Stimulated activated CD8-positive, alpha-beta memory T cell treated with anti-CD3 and anti-CD28 coated beads, Interleukin-4, amount 100 ng/mL, for 24 hours (primary cell): ENCODE measurements at places on chromosomes 5 and 9.
A peak's percentile ranks its signal among the peaks of the same experiment; 100 is the strongest.

DNA sequence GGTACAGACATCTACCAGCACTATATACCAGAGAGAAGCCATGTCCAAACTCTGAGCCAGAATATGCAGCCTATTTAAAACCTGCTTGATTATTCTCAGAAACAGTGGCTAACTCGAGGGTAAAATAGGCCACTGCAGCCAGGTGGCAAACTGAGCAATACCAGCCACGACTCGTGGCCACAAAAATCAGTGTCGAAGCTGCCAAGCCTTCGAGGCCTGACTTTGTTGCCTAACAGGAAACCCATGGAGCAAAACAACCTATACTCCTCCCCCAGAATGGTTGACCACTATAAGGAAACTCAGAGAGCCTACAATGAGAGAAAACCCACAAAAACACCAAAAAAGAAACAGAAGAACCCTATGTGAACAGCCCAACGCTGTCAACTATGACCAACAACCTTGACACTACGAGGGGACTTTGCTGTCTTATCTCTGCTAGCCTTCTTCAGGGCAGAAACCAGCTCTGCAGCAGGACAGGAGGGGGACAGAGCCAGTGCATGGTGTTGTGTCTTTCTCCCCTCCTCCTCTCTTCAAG lies 133.8 kb downstream of the TMEM174 start:
- no peak for DNase-seq

- DNase-seq: no peak
Observed at GRCh38 chr5:58231041-58231440, 228.8 kb downstream of the PLK2 start.

DNA sequence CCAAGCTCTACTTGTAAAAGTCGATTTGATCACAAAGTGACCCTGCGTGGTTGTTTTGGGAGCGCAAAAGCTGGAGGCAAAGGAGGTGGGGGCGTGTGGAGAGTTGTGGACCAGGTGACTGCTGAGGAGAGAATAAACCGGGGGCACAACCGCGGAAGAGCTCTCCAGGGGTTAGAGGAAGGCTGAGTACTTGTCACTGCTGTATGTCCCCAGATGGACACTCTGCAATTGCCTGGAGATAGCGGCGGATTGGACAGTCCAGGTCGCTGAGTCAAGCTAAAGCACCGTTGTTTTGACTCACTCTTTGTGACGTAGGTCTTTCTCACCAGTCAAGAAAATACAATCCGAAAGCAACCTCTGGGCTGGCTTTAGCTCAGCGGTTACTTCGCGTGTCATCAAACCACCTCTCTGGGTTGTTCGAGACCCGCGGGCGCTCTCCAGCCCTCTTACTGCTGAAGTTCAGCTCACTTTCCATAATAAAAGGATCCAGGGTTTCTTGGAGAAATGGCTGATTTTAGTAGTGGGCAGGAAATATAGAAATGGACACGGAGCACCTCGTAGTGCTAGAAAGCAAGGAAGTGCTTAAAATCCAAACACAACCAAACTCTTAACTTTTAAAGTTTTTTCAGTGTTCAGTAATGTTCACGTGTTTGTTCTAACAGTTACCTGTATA lies 25.7 kb downstream of the ZMAT2 start:
- DNase-seq: peak; percentile 63

GRCh38 chr5:169860585-169860984 lies 119.7 kb downstream of the INSYN2B start:
- DNase-seq: no peak

- no peak for DNase-seq
Observed at GRCh38 chr5:89117124-89117644, 234.2 kb upstream of the MEF2C start.

- DNase-seq: no peak
Observed at GRCh38 chr9:126058591-126058990, 268.0 kb upstream of the MVB12B start.

DNA sequence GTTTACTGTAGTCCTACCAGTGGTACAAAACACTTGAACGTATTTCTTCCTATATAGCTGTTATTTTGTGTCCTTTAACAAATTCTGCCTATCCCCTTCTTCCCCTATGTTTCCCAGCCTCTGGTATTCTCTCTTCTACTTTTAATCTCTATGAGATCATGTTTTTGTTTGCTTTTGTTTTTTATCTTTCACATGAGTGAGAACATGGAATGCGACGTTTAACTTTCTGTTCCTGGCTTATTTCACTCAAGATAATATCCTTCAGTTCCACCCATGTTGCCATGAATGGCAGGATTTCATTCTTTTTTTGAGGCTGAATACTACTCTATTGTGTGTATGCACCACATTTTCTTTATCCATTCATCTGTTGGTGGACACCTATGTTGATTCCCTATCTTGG lies 634.4 kb upstream of the WWC1 start:
- no peak for DNase-seq

DNA sequence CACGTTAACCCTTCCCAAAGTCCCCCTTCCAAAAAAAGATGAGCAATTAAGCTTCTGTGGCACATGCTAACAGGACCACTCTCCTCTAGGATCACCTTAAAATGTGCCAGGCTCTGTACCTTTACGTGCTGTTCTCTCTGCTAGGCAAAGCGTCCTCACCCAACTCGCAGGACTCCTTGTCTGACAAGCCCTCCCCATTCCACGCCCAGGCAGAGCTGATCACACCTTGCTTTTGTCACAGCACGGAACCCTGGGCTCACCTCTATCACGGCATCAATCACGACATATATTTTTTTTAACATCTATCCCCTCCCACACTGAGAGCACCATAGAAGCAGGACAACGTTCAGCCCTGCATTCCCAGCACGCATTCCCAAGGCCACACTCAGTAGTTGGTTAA lies 47.1 kb downstream of the CDK5RAP2 start:
- no peak for DNase-seq

GRCh38 chr5:53029608-53030007 lies 40.5 kb downstream of the ITGA2 start:
- no peak for DNase-seq

DNA sequence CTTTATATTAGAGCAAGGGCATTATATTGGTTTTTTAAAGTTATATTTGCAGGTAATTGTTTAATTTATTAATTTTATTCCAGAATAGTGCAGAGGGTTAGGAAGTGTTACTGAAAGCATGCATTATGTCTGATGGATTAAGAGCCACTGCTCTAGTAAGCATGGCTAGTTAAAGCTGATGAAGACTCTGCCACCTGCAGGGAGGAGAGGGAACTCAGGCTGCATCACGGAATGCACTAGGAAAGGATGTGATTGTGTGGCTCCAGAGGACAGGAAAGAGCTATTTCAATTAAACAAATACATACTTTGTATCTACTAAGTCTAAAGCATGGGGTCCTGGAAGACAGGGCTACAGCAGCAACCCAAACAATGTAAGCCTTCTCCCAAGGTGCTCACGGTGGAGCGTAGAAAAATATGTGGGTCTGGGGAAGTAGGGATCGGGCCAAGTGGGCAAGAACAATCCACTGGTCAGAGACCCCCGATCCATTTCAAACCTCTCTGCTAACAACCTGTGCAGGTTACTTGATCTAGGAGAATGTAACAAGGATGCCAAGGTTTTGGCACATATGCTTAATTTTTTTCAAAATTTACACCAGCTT lies 15.3 kb upstream of the GRXCR2 start:
- no peak for DNase-seq

DNA sequence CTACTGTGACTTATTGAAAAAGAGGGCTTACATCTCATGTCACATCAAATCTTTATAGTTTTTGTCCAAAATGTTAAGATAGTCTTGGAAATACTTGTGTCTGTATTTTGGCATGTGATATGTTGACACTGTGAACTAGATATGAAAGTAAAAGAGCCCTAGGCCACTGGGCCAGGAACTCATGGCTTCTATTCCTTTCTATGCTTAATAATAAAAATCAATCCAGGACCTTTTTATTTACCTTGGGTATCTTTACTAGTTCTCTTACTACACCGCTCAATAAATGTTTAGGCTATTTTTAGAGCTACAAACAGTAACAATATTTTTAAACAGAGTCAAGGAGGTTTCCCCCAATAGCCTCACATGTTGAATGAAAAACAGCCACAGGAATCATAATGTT lies 348.6 kb upstream of the SLC24A2 start:
- no peak for DNase-seq

DNA sequence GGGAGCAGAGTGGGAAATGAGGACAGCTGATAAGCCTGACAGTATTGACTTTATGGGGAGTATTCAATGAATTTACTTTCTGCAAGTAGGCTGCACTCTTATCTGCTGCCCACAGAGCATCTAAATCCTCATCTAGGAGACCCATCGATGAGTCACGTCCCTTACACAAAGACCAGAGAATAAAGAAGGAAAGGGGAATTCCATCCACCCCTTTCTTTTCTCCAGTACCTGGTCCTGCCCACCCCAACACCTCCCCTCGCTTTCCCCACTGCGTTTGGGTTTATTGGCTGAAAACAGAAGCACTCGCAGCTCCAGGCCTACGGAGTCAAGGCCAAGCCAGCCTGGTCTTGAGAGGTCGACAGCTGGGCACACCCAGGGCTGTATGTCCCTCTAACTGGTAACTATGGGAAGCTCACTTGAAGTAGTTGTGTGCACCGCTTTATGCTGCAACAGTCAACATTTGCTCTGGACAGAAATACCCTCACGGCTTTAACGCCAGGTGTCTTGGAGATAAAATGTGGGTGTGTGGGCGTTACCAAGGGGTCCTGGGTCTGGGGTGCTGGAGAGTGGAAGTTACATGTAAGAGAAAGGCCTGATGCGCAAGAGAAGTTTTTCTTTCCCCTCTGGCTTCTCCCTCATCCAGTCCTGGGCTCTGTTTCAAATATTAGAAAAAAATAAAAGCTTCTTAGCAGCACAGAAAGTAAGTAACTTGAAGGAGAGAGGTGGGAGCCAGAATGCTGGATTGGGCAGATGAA lies 14.5 kb upstream of the TAL2 start:
- no peak for DNase-seq

DNA sequence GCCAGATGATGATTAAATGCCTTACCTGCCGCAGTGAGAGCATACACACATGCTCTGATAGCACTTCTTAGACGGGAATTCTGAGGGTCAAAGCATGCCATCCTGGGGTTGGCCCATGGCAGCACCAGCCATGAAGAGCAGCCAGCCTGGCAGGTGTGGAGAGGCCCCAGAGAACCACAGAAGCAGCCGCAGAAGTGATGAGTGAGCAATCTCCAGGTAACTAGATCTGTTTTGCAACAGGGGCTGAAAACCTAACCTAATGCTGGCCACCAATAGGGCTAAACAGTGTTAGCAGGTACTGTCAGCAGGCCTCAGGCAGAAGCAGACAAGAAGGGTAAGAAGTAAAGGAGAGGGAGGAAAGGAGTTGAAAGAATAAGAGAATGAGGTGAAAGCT lies 33.5 kb upstream of the HOMER1 start:
- DNase-seq: no peak

DNA sequence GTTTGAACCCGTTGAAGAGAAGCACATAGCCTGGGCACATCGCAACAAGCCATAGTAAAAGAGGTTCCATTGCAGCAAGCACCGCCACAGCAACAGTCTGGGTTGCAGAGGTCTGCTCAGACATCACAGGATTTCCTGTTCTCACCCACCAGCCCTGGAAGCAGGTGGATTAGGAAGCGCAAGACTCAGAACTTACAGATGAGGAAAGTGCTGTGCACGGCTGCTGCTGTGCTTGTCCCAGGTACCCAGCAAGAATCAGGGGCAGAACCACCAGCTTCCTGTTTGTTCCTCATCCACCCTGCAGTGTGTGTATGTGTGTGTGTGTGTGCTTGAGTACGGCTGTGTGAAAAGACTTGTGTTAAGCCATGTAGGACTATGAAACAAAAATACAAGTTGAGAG lies 124.7 kb upstream of the IRX2 start:
- no peak for DNase-seq

GRCh38 chr5:112205846-112206245 lies 213.2 kb downstream of the EPB41L4A start:
- DNase-seq: no peak

- no peak for DNase-seq
Observed at GRCh38 chr9:127084076-127085039, 38.1 kb downstream of the ANGPTL2 start.

GRCh38 chr5:16571016-16571415 lies 45.8 kb downstream of the RETREG1 start:
- DNase-seq: no peak

DNA sequence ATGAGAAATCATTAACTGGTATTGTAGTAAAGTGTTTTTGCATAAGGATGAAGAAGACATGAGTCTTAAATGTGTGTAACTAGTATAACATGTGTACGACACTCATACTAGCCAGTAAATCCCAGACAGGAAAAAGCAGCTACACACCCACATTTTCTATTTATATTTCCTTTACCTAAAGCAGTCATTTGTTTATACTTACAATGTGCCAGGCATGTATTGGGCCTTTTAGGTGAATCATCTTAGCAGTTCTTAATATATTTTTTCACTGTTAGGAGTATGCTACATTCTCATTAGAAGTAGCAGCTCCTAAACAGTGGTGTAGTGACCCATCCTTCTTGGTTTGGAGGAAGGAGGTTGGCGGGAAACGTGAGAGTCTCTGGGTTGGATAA lies 55.8 kb upstream of the TMC1 start:
- no peak for DNase-seq

DNA sequence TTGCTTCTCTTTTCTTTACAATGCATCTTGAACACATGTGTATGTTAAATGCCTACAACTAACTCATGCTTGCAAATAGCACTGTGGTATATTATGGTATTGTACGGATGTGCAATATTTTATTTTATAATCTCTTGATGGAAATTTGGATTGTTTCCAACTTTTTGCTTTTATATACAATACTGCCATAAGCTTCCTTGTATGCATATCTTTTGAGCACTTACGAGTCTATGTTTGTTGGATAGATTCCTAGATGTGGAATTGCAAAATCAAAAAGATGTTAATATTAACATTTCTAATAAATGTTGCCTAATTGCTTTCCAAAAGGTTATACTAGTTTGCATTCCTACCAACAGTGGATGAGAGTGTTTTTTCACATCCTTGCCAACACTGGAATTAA lies 3.4 kb upstream of the GALNT12 start:
- DNase-seq: no peak

DNA sequence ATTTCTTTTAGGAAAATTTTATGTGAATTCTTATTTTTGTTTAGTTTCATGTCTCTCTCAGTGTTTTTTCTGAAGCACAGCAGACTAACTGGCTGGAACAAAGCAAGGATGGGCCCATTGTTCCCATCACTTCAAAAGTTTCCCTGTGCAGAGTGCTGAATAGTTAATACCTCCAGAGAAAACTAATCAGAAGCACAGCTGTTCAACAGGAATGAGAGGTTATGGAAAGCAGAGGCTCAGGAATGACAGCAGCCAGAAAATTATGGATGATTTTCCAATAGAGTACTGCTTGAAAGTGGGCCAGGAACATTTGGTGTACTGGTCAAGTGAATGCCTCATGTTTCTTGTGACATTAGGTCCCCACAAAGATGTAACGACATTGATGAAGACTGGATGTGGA lies 173.0 kb upstream of the TARS1 start:
- DNase-seq: no peak
